ENCODE measurements at places on chromosomes 16 and 17.

- no peaks in the 10 kb centered on the region for H3K36me3 ChIP-seq
- DNase-seq: peak; percentile 91
- peaks cover 25% of the 10 kb centered on the region for H3K4me1 ChIP-seq
- H3K27me3 ChIP-seq: no peaks in the 10 kb centered on the region
- no peak overlapping the region for H3K4me3 ChIP-seq
- peak overlapping the region; percentile 59 for H3K27ac ChIP-seq
These were observed 14.2 kb upstream of the SLC38A10 start for GRCh38 chr17:81309140-81309858.

DNA sequence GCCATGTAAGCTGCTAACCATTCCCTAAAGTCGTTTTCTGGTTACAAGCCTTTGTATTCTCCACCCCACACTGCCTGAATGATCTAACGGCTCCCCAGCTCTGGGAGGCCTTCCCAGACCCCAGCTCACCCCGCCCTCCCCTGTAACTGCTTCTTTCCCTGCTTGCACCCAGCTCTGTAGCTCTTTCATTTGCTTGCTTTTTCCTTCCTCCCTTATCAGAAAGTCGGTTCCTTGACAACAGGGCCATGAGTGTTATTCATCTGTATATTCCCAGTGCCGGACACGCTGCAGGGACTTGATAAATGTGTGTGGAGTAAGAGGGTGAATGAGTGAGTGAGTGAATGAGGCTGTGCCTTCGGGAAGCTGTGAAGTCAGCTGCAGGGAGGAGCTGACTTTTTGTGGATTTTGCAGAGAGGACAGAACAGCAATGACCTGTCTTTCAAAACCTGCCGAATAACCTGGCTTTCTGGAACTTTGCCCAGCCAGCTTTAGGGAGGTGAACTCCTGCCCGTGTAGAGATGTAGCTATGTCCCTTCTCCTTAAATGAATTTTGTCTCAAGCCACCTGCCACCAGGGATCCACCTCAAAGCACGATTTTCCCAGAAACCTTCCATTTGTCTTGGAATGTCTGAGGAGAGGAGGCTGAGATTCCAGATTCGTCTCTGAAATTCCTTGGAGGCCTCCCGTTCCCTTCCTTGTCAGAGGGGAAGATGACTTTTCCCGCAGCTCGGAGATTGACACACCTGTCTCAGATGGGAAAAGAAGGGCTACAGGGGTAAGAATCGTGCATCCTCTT lies 20.0 kb upstream of the CACNG4 start:
- H3K27ac ChIP-seq: no peak overlapping the region
- DNase-seq: peak; percentile 18
- no peaks in the 10 kb centered on the region for H3K36me3 ChIP-seq
- no peaks in the 10 kb centered on the region for H3K27me3 ChIP-seq
- H3K4me1 ChIP-seq: peaks cover 10% of the 10 kb centered on the region
- no peak overlapping the region for H3K4me3 ChIP-seq

DNA sequence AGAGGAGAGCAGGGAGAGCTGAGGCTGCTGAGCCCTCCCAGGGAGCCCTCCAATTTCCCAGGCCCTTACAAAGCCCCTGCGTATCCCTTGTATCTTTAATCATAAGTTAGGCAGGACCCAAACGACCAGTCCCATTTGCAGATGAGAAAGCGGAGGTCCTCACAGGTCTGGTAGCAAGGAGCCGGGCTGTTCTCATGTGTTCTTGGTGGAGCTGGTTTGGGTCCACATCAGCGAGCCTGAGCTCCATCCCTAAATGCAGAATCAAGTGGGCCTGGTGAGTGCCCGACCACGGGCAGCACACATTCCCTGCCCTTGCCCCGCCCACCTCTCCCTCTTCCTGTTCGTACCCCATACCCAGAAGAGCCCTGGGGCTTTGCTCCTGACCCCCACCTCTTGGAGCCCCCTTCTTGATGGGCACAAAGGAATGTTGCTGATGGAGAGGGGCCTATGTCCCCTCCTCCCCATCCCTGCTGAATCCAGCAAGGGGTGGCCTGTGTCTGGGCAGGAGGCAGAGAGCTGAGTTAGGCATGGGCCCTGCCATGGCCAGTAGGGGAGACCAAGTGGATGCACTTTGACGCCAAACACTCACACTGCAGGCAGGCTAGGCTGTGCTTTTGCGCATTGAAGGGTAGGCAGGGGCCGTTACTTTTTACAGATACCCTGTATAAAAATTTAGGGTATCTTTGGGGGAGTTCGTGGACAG lies 18.3 kb upstream of the ADCY7 start:
- H3K27me3 ChIP-seq: no peaks in the 10 kb centered on the region
- H3K36me3 ChIP-seq: no peaks in the 10 kb centered on the region
- no peak for DNase-seq
- no peak overlapping the region for H3K4me3 ChIP-seq
- peaks cover 16% of the 10 kb centered on the region for H3K4me1 ChIP-seq

DNA sequence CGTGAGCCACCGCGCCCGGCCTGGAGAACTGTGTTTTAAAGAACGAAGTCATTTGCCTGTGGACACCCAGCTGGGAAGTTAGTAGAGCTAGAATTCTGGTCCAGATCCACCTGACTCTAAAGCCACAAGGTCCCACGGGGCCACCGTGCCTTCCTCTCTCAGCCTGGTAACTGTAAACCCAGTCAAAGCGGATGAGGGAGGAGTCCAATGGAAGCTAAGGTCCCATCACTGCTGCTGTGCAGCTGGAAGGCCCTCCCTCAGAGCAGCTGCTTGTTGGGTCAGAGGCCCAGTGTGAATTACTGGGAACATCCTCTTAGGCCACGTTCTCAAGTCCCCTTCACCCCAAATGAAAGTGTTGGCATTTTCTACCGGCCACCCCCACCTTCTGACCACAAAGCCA lies 48.8 kb upstream of the CACNG5 start:
- H3K4me3 ChIP-seq: no peak overlapping the region
- no peaks in the 10 kb centered on the region for H3K4me1 ChIP-seq
- H3K27ac ChIP-seq: no peak overlapping the region
- no peaks in the 10 kb centered on the region for H3K36me3 ChIP-seq
- no peak for DNase-seq
- H3K27me3 ChIP-seq: no peaks in the 10 kb centered on the region

GRCh38 chr17:39104657-39105056 lies 46.8 kb downstream of the PLXDC1 start:
- H3K36me3 ChIP-seq: no peaks in the 10 kb centered on the region
- no peak overlapping the region for H3K4me3 ChIP-seq
- peaks cover 14% of the 10 kb centered on the region for H3K4me1 ChIP-seq
- H3K27ac ChIP-seq: no peak overlapping the region
- DNase-seq: no peak
